ENCODE measurements at places on chromosomes 12 and 14.
A peak's percentile ranks its signal among the peaks of the same experiment; 100 is the strongest.

GRCh38 chr12:114835031-114835430 is 151.1 kb upstream of the TBX3 start:
- no peak for DNase-seq

GRCh38 chr12:99529966-99530365 is 117.6 kb upstream of the GARIN6 start:
- peak; percentile 6 for DNase-seq

DNA sequence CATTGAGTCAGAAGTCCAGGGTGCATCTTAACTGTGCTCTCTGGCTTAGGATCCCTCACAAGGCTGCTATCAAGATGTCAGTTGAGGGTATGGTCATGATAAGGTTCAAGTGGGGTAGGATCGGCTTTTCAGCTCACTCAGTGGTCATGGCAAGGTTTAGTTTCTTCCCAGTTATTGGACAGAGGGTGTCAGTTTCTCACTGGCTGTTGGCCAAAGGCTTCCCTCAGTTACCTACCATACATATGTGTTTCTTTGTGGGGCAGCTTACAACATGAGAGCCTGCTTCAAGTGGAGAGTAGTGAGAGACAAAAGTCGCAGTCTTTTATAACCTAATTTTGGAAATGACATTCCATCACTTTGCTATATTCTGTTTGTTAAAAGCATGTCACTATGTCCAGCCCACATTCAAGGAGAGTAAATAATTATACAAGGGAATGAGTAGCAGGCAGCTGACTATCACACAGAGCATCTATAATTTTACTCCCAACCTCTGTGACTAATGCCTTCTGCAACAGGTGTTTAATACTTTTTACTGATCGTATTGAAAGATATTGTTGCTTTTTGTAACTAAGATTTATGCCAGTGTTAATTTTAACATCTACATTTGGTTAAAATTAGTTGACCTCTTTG is 572.8 kb upstream of the FBXO33 start:
- DNase-seq: no peak

GRCh38 chr14:101563352-101563653 is 2.0 kb downstream of the DIO3 start:
- no peak for DNase-seq

DNA sequence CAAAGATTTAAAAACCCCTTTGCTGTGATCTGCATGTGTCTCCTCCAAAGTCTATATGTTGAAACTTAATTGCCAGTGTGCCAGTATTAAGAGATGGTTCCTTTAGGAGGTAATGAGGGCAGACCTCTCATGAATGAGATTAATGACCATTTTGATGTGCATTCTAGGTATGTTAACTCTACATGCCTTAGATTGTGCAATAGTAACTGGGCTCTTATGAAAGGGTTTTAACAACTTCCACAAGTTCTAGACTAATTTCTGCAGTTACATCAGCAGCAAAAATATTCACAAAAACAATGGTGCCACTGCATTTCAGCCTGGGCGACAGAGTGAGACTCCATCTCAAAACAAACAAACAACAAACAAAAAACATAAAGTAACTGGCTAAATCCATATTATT is 3.8 kb upstream of the TAS2R10 start:
- no peak for DNase-seq
